ENCODE measurements at places on chromosomes 6 and 20.
A peak's percentile ranks its signal among the peaks of the same experiment; 100 is the strongest.

GRCh38 chr6:46628976-46629375, 23.6 kb downstream of the CYP39A1 start:
- no peak for DNase-seq

- no peak for DNase-seq
These were observed 4.4 kb upstream of the IBTK start for GRCh38 chr6:82251942-82252341.

GRCh38 chr20:32526541-32526940, 58.6 kb downstream of the NOL4L start:
- no peak for DNase-seq

- DNase-seq, result no peak
These were observed 427.1 kb upstream of the NOX3 start for GRCh38 chr6:155882527-155883333.

GRCh38 chr6:64815718-64816117, 891.3 kb downstream of the EYS start:
- no peak for DNase-seq

DNA sequence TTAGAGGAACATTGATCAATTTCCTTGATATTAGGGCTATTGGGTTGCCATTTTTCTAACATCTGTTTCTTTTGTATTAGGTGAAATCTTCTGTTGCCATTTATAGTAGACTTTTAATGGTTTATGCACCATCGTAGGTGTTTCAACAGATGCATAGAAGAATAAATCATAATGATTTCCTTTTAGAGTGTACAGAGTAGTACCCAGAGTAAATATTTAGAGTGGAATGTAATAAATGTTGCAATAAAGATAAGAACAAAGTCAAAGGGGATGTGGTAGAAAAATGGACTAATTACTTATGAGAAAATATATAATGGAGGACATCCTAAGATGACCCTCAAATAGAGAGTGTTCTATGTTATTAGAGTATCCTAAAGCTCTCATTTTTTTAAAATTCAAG, 643.0 kb upstream of the CITED2 start:
- DNase-seq, result no peak

- DNase-seq, result no peak
These were observed 72.9 kb downstream of the SLC22A3 start for GRCh38 chr6:160420969-160421556.

DNA sequence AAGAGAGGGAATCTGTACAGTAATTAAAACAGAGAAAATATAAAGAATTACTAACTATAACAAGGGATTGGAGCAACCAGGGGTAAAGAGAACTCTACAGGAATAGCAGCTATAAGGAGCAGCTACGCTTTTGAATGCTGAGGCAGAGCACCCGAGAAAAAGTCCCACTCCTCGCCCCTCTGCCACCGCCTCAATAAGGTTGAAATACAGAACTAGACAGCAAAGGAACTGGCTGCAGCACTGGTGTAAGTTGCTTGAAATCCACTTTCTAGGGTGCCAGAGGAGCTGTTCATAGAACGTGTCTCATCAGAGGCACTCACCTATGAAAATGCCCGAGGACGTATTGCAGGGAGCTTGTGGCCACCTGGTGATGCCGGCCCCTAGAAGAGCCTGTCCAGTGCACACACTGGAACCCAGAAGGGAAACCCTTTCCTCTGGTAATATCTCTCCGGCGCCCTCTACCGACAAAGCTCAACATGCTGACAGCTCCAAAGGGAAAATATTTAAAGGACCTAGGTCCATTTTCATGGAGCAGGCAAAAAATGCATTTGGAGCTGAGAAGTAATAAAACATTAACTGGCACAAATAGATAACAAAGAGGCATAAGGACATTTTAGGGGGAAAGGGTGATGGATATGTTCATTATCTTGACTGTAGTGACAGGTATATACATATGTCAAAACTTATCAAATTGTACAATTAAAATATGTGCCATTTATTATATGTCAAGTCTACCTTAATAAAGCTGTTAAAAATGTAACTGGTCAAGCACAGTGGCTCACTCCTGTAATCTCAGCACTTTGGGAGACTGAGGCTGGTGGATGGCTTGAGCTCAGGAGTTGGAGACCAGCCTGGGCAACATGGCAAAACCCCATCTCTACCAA, 137.4 kb upstream of the HDAC2 start:
- peak; percentile 28 for DNase-seq
